Astrocyte (in vitro differentiated cells and primary cell): ENCODE measurements at places on chromosomes 11 and 22. TPM values are rescaled to one million over a fixed set of nuclear protein-coding genes. Genes with fewer than 3 reads are reported as not detected.

ESAM gene
- total RNA-seq, result 9.4 and 22.0 TPM in 2 replicates

OR51B2 gene
- total RNA-seq, result not detected in 2 replicates

LUZP2 gene
- 1.8 and 2.3 TPM in 2 replicates for total RNA-seq

OR10A2 gene
- not detected in 2 replicates for total RNA-seq

GRAMD1B gene
- total RNA-seq, result 4.9 and 6.5 TPM in 2 replicates

GRCh38 chr11:6319704-6320410 lies 444 bp downstream of the CAVIN3 start:
- DNase-seq, result peak; percentile 88

DNA sequence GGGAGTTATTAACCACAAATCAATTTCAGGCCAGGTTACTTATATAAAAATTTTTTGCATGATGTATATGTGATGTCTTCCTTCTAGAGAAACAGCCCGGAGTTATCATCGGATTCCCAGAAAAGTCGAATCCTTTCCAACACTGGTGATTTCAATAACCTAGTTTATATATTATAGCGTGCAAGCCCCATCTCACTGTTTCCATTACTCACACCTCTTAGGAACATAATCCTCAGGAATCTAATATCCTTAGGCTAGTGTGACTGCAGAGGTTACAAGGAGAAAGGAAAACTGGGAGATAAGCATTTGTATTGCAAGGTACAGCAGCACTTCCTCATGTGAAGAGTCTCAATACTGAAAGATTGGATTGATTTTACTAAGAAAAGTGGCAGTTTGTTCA lies 20.3 kb downstream of the ARHGAP20 start:
- DNase-seq, result no peak

GRCh38 chr22:25482868-25483639 lies 81.4 kb upstream of the GRK3 start:
- DNase-seq, result no peak

- no peak for DNase-seq
Observed at GRCh38 chr11:130129922-130130321, 29.7 kb upstream of the ST14 start.

DNA sequence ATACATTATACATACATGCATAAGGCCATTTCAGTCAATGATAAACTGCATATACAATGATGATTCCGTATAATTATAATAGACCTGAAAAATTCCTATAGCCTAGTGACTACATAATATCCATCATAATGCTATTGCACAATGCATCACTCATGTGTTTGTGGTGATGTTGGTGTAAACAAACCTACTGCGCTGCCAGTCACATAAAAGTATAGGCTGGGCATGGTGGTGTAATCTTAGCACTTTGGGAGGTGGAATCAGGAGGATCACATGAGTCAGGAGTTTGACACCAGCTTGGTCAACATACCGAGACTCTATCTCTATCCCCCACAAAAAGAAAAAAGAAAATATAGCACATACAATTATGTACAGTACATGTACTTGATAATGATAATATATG lies 163.7 kb upstream of the DDI1 start:
- no peak for DNase-seq

DNA sequence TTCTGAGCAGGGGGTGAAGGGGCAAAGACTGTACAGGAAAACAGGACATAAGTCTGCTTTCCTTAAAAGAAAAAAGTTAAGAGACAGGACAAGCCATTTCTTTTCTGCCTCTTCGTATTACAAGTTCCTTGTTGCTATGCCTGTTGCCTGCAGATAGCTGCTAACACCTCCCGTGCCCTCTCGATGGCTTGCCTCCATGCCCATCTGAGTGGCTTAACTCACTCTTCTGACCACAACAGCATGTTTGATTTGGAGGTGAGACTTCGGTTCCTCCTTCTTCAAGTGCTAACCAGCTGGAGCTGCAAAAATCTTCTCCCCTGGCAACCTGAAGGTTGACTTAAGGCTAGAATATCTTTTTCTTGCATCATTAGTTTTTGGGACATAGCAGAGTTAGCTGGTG lies 103.1 kb downstream of the PRR5L start:
- no peak for DNase-seq

DNA sequence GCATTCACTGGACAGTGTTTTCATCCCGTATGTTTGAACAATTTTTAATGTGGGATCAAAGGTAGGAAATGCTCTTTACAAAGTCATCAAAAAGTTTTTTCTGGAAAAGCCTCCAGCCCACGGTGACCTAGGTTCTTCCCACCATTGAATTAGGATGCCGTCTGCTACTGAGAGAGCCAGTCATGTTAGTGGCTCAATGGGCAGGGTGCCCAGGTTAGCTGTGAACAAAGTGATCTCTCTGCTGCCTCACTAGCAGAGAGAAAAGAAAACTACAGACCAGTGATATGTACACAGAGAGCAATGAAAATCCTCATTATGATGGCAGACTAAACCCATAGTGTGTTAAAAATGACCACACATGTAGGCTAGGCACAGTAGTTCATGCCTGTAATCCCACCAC lies 32.4 kb downstream of the KCNQ1 start:
- DNase-seq, result no peak

DNA sequence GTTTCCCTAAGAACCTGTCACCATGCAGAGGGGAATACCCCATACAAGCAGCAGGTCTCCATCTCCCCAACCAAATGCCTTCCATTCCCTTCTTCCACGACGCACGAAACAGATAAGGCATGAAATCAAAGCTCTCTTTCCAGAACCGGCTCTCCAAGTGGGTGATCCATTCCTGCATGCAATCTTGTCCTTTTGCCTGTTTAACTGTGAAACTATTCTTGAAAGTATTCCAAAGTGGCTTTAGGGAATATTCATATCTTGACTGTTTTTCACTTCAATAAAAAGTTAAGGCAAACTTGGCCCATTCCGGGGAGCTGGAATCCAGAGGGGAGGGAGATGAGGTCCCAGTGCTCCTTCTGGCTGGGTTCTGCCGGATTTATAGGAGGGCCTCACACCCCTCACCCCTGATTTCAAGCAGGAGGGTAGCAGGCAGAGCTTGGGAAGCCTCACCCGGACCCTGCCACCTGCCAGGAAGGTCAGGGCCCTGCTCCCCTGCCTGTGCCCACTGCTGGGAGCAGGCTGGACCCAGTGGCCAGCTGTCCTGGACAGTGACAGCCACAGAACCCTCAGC lies 60.9 kb downstream of the SCGB1A1 start:
- DNase-seq, result no peak
